ENCODE measurements at places on chromosomes 3 and 15. TPM values are rescaled to one million over a fixed set of nuclear protein-coding genes. Genes with fewer than 3 reads are reported as not detected.

DNA sequence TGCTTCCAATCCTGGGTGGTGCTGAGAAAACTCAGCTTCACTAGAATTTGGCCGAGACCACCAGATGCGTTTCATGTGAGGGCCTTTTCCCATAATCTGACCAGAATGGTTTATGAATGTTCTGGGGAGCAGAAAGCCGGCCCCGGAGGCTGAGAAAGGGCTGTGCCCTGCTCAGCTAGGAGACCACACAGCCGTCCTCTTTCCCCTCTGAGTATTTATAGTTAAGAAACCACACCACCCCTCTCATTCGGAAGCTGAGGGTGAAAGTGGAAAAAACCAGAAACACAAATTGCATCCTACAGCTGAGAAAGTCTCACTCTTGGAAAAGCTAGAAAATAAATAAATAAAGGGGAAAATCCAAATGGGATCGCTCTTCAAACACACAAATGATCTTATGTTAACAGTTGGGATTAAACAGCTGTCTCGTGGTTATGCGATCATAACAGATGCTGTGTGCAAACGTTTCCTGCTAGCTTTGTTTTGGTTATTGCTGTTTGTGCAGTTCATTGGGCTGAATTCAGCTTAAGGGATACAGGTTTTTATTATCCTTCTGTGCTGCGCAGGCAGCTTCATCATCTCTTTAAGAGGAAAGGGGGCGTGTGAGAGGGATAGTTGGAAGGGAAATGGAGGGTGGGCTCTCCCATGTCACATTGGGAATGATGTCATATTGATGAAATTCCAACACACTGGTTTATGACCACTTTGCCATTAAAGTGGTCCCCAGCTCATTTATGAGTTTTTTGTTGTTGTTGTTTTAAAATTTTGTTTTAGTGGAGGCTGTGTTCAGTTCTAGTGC lies 1026.2 kb upstream of the NR2F2 start:
- H3K36me3 ChIP-seq: no peaks in the 10 kb centered on the region
- no peak overlapping the region for H3K27ac ChIP-seq

DNA sequence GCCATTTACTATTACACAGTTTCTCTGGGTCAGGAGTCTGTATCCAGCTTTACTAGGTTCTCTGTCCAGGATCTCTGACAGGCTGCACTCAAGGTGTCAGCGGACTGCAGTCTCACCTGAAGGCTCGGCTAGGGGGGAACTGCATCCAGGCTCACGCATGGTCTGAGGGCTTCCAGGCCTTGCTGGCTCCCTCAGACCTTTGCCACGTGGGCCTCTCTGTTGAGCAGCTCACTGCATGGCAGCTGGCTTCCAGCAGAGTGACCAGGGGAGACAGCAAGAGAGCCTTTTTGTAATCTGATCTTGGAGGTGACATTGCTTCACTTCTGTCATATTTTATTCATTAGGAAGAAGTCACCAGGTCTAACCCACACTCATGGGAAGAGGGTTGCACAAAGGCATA lies 152.3 kb downstream of the CACNA2D3 start:
- H3K27me3 ChIP-seq: no peaks in the 10 kb centered on the region
- H3K36me3 ChIP-seq: no peaks in the 10 kb centered on the region
- H3K27ac ChIP-seq: no peak overlapping the region
- H3K4me1 ChIP-seq: no peaks in the 10 kb centered on the region
- H3K4me3 ChIP-seq: no peak overlapping the region
- DNase-seq: no peak

DNA sequence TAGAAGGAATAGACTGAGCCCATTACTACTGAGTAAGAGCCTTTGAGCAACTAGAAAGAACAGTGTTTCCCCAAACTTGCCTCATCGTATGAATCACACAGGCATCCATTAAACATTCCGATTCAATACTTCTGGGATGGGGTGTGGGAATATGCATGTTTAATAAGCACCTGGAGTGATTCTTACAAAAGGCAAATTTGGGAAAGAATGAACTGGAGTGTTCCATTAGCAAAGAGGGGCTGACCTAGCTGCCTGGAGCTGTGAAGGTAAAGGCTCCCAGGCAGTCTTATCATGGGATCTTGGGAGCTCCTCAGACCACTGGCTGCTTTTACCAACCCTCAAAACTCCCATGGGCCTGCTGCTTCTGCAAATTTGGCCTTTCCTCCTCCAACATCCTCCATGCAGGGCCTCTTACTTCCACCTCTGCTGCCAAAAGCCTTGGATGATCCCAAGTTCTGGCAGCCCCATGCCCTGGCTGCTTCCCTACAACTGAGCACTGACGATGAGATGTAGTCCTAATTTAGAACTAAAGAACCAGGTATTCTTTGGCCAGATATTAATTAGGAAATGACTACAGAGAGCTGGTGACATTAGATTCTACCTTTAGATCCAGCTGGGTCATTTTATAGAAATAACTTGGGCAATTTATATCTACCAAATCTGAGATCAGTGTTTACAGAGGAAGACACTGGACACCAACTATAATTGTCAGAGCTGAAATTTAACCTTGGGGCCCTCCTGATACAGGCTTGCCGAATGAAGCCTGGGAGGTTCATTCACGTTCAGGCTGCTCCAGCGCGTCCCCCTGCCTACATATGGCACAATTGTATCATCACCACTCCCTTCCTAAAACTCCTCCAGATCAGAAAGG lies 11.2 kb upstream of the HOMER2 start:
- no peaks in the 10 kb centered on the region for H3K27me3 ChIP-seq
- DNase-seq: no peak
- no peaks in the 10 kb centered on the region for H3K4me1 ChIP-seq
- no peak overlapping the region for H3K4me3 ChIP-seq

The SLC22A13 gene
- 0.90 TPM for total RNA-seq

DNA sequence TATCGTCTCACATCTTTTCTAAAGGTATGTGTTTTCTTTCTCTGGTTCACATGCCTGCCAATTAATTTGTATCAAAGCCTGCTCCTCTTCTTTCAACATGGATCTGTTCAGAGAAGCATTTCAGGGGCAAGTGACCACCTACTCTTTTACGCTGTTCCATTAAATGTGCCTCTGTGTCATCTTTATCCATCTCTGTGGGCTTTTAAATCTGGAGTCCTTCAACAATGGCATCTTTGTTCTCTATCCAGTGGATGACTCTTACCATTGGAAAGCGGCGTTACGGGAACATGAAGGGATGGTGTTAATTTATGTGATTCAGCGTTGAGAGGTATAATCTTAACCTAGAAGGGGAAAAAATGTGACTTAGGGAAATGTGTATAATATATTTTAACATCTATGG lies 92.7 kb upstream of the CFAP20DC start:
- no peak overlapping the region for H3K27ac ChIP-seq
- no peak for DNase-seq
- H3K4me3 ChIP-seq: no peak overlapping the region
- no peaks in the 10 kb centered on the region for H3K4me1 ChIP-seq

DNA sequence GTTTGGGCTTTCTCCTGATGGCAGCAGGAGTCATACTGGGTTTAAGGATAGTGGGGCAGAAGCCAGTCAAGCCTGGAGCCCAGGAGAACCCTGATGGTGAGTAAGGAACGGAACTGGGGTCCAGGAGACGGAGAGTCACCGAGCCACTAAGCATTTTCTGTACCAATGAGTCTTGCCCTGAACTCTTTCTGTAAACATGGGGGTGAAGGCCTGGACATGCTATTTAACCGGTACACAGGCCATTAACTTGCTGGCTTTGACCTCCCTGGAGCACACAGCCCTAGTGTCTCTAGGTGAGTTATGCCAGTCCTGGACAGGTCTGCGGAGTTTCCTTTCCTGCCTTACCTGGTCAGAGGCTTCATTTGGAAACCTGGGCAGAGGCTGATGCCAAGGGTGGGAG lies 3.9 kb downstream of the SLC6A6 start:
- peaks cover 17% of the 10 kb centered on the region for H3K36me3 ChIP-seq
- peak overlapping the region; percentile 81 for H3K27ac ChIP-seq
- peak overlapping the region; percentile 24 for H3K4me3 ChIP-seq
- no peak for DNase-seq
- no peaks in the 10 kb centered on the region for H3K27me3 ChIP-seq

DNA sequence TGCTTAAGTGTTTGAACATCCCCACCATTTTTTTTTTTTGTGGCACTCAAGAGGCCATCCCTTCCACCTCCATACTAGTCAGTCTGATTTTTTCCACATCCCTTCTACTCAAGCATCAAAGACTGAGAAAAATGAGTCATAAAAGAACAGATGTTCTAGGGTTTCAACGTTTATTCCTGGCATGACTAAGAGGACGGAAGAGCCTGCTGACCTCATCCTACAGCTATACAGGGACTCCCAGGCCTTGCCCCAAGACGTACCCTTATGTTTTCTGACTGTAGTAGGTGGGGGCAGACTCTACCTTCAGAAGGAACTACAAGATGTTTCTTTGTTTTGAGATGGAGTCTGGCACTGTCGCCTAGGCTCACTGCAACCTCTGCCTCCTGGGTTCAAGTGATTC lies 3.3 kb upstream of the ITPKA start:
- H3K36me3 ChIP-seq: no peaks in the 10 kb centered on the region
- H3K27ac ChIP-seq: no peak overlapping the region
- DNase-seq: no peak
- no peaks in the 10 kb centered on the region for H3K27me3 ChIP-seq
- no peak overlapping the region for H3K4me3 ChIP-seq
- H3K4me1 ChIP-seq: peaks cover 18% of the 10 kb centered on the region

The RETNLB gene
- total RNA-seq: not detected

GRCh38 chr3:6862041-6862879 lies 1.3 kb downstream of the GRM7 start:
- H3K36me3 ChIP-seq: no peaks in the 10 kb centered on the region
- DNase-seq: no peak
- no peaks in the 10 kb centered on the region for H3K4me1 ChIP-seq
- no peak overlapping the region for H3K4me3 ChIP-seq
- no peaks in the 10 kb centered on the region for H3K27me3 ChIP-seq

The TEX9 gene
- total RNA-seq: 0.94 TPM

DNA sequence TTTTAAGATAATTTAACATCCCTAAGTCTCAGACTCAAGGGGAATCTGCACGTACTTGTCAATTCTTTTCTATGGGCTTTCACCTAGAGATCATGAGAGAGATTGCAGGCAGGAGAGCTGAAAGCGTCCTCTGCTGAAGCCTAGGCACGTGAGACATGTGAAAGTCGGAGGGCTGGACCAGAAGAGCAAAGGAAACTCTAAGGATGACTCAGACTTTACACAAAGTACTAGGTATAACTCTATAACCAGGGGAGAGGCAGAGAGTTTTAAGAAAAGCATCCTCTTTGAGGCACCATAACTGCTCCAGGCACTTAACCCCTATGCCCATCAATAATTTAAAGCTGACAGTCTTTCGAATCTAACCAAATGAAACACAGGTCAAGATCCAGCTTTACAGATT lies 436.6 kb downstream of the VGLL3 start:
- no peaks in the 10 kb centered on the region for H3K36me3 ChIP-seq
- no peaks in the 10 kb centered on the region for H3K27me3 ChIP-seq
- DNase-seq: no peak
- H3K4me3 ChIP-seq: no peak overlapping the region
- no peaks in the 10 kb centered on the region for H3K4me1 ChIP-seq

DNA sequence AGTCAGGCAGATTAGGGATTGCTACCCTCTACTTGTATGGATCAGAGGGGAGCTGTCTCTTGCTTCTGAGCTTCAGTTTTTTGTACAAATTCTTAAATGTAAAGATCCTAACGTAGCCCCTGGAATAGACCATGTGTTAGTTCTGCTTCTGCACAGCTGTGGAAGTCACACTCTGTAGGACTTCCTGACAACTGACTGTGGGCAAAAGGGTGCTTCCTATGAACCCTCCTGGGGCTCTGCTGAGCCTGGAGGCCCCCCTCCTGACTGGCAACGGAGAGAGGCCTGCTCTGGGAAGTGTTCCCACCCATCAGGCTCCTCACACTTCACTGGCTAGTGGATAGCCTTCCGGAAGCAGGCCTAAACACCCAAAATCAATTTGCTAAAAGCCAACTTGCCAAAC lies 131.0 kb downstream of the RPLP1 start:
- no peak overlapping the region for H3K27ac ChIP-seq
- no peak overlapping the region for H3K4me3 ChIP-seq
- H3K4me1 ChIP-seq: peaks cover 8% of the 10 kb centered on the region
- DNase-seq: no peak

DNA sequence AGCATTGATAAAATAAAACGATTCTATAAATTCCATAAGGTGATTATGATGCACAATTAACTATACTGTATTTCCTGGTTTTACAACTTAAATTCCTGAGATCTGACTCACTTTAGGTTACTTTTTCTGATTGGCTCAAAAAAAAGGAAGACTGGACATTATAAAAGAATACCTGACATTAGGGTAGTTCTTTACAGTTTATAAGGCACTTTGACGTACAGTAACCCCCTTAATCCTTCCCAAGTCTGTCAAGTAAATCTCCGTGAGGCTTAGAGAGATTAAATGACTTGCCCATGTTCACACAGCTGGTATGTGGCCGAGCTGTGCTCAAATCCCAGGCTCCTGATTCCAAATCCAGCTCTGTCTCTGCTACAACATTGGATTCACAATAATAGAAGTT lies 1.0 kb upstream of the SLTM start:
- peaks cover 10% of the 10 kb centered on the region for H3K36me3 ChIP-seq
- peak overlapping the region; percentile 95 for H3K4me3 ChIP-seq
- no peaks in the 10 kb centered on the region for H3K27me3 ChIP-seq
- H3K27ac ChIP-seq: peak overlapping the region; percentile 92
- DNase-seq: no peak

The ITGA11 gene
- total RNA-seq: not detected

DNA sequence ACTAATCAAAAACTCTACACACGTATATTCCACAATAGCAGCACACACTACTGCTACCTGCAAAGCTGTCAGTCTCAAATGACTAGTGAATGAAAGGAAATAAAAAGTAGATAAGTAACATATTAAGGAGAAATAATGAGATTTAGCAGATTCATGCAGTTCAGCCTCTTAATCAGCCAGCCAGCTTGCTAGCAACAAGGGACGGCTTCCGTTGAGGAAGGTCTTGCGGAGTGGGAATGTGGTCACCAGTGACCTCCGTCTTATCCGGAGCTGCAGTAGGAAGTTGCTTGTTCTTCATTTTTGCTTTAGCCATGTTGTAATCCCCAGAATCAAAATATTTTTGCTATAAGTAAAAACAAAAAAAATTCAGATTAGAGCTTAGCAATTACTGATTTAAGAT lies 17.1 kb downstream of the ARPP19 start:
- peaks cover 39% of the 10 kb centered on the region for H3K4me1 ChIP-seq
- DNase-seq: no peak
- no peak overlapping the region for H3K4me3 ChIP-seq
- H3K27me3 ChIP-seq: no peaks in the 10 kb centered on the region
- H3K27ac ChIP-seq: no peak overlapping the region

GRCh38 chr3:44309500-44309899 lies 29.1 kb upstream of the TCAIM start:
- no peaks in the 10 kb centered on the region for H3K36me3 ChIP-seq
- no peak overlapping the region for H3K27ac ChIP-seq
- H3K27me3 ChIP-seq: no peaks in the 10 kb centered on the region
- no peak for DNase-seq

The GOLGA8N gene
- total RNA-seq: 1.5 TPM

The ACSBG1 gene
- not detected for total RNA-seq

The TMEM207 gene
- not detected for total RNA-seq

The RBPMS2 gene
- not detected for total RNA-seq

The GASK1A gene
- 8.1 TPM for total RNA-seq

The EPHA3 gene
- total RNA-seq: not detected

GRCh38 chr3:165518346-165518745 lies 318.9 kb downstream of the BCHE start:
- H3K4me1 ChIP-seq: no peaks in the 10 kb centered on the region
- H3K36me3 ChIP-seq: no peaks in the 10 kb centered on the region
- no peak overlapping the region for H3K27ac ChIP-seq
- H3K27me3 ChIP-seq: no peaks in the 10 kb centered on the region
- H3K4me3 ChIP-seq: no peak overlapping the region
- DNase-seq: no peak

The GOLGA6B gene
- total RNA-seq: not detected

All from Karpas-422 (cell line).